ENCODE measurements at places on chromosomes 6 and 20.

- DNase-seq = no peak
These were observed 125.2 kb upstream of the MCHR2 start for GRCh38 chr6:100119261-100119660.

- DNase-seq = no peak
These were observed 13.3 kb downstream of the ZCCHC3 start for GRCh38 chr20:310645-311044.

DNA sequence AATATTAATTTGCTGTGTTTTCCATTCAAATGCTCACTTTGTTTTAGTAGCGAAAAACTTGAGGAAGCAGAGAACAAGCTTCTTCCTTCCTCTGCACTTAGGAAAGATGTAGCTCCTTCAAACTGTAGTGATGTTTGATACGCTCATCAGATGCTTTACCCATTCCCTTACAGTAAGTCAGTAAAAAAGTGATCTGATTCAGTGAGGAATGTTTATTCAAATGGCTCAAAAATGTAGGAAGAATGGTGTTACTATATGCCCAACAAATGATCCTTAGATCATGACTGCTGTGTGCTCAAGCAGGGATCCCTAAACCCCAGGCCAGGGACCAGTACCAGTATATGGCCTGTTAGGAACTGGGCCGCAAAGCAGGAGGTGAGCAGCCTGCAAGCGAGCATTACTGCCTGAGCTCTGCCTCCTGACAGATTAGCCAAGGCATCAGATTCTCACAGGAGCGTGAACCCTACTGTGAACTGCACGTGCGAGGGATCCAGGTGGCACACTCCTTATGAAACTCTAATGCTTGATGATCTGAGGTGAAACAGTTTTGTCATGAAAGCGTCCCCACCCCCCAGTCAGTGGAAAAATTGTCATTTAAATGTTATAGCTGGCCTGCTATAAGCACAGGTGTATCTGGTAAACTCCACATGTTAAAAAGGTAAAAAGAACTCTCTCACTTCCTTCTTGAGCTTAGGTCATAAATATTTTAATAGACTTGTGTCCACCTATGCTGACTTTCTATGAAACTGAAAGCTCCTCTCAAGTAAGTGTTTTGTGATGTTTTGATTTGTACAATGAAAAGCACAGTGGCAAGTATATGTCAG is 187.2 kb downstream of the FOXC1 start:
- DNase-seq = no peak

DNA sequence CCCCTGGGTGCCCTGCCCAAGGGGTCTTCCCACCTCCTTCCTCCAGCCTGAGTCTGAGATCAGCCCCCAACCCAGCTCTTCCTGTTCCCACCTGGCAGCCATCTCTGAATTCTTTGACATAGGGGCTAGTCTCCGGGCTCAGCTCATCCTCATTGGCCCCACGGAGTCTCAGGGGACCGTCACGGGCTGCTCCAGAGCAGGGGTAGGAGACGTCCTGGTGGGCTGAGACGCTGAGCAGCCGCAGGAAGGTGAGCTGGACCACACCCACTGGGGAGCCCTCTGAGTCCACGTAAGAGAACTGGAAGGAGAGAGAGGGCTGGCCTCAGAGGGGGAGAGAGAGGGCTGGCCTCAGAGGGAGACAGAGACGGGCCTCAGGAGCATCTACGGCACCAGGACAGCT is 28.1 kb downstream of the COL11A2 start:
- DNase-seq = no peak

DNA sequence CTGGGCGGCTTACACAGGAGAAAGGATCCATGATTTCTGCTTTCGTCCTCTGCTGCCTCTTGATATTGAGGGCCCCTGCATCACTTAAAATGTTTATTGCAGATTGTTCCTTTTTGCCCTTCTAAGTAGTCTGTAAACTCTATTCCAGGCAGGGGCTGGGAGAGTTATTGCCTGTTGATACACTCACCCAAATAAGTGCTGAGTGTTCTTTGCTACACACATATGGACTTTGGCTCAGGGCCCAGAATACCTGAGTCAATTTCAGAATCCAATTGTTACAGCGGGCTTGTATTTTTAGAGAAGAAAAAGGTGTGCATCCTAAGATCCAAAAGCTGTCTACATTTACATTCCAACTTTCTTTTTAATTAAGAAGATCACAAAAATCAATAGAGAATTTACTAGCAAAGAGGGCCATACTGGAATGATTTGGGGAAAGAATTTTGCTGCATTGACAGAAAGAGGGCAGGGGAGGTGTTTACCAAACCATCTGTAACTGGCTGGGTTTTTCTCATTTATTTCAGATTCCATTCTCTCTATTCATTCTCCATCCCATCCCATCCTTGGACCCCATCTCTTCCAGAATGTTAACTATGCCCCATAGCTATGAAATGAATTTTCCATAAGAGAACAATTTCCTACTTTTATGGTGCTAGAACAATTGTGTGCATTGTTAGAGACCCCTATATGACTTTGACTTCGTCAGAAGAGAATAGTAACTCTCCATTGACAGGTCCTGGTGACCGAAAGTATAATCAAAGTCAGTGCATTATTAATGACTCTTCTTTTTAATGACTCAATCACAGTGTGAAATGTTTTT is 959.9 kb upstream of the FLRT3 start:
- no peak for DNase-seq

- peak; percentile 76 for DNase-seq
These were observed 88.5 kb downstream of the LY86 start for GRCh38 chr6:6676910-6677441.

GRCh38 chr6:67129780-67130179 is 1422.8 kb upstream of the EYS start:
- no peak for DNase-seq

DNA sequence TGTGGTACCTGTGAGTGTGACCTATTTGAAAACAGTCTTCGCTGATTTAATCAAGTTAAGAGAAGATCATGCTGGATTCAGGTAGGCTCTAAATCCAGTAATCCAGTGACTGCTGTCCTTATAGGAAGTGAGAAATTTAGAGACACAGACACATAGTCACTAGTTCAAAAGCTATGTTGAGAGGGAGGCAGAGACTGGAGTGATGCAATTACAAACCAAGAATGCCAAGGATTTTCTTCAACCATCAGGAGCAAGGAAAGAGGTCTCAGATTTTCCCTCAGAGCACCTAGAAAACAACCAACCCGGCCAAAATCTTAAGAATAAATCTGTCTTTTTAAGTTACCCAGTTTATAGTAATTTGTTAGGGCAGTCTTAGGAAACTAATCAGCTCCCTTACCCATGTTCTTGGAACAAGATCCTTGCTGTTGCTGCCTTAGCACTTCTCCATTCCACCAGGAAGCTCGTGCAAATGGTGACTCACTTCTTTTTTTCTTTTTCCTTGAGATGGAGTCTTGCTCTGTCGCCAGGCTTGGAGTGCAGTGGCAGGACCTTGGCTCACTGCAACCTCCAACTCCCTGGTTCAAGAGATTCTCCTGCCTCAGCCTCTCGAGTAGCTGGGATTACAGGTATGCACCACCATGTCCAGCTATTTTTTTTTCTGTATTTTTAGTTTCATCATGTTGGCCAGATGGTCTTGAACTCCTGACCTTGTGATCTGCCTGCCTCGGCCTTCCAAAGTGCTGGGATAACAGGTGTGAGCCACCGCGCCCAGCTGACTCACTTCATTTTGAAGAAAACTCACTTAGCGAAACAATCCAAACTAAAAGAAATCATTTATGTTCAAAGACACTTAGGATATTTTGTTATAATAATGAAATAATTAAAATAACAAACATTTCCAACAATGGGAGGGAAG is 34.4 kb upstream of the ZNF184 start:
- DNase-seq = no peak

- no peak for DNase-seq
These were observed 47.6 kb downstream of the CD109 start for GRCh38 chr6:73743556-73743955.

DNA sequence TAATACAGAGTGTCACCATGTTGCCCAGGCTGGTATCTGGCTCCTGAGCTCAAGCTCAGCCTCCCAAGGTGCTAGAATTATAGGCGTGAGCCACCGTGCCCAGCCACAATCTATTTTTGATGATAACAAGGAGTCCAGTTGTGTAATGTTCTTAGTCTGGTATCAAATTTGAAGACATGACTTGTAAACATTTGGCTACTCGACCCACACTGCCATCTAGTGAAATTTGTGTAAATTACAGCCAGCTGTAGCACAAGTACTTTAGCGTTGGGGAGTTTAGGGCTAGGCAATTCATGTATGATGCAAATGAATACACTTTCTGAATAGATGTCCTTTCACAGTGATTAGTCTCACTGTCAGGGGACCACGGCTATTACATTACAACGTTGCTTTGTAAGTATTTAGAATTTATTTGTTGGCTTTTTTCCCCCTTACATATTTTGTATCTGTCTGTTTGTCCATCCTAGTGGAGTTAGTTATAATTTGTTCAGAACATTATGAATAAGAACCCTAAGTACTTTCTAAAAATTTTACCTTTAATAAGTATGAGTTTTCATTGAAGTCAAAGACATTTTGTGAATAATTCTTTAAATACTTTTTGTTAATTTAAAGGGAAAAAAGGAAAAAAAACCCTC is 139.7 kb downstream of the PRDM13 start:
- peak; percentile 65 for DNase-seq

GRCh38 chr6:157471895-157472686 is 91.1 kb downstream of the ZDHHC14 start:
- DNase-seq = no peak

- DNase-seq = no peak
These were observed 8.3 kb upstream of the SCML4 start for GRCh38 chr6:107832151-107833056.

DNA sequence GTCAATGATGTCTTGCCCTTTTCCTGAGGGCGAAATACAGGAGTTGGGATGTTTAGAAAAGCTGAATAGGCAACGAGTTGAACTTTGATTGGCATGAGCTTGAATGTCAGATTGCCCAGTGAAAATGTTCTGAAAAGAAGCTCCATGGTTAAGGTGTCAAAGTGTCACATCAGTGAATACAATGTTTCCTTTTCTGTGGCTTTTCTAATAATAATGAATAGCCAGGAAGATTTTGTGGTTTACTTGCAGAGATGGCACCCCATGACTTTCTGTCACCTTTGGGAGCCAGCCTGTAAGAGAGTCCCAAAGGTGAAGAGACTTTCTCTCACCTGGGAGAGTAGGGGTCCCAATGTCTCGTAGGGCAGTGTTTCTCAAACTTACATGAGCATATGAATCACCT is 119.2 kb downstream of the KCNQ5 start:
- no peak for DNase-seq

GRCh38 chr20:16760431-16761304 is 12.5 kb downstream of the OTOR start:
- no peak for DNase-seq

- DNase-seq = peak; percentile 62
These were observed 32.5 kb upstream of the SYNCRIP start for GRCh38 chr6:85675030-85675819.

DNA sequence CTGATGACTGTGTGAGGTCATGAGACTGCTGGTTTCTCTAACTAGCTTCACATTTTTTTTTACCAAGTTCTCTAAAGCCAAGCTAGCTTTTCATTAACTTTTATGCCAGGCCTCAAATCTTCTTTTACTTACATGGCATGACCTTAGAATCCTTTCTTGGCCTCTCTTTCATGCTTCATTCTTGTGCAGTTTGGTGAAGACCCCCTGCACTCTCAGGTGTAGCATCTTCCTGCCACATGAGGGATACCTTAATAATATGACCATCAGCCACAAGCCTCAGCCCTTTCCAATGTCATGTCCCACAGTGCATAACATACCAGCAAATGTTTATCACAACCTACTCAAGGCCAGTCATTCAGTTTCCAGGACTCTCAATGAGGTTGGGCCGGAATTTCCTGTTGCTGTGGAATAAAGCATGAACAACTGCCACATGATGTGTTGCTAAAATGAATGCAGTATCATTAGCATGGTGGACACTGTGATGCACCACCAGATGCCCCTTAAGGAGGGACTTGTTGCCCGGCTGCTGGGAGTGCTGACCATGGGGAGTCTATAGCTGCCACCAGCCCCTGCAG is 72.2 kb downstream of the RIN2 start:
- DNase-seq = no peak

Data from fibroblast of skin of right quadriceps (primary cell).